NCI-H2171 (cell line): ENCODE measurements at places on chromosomes 3 and 15.

DNA sequence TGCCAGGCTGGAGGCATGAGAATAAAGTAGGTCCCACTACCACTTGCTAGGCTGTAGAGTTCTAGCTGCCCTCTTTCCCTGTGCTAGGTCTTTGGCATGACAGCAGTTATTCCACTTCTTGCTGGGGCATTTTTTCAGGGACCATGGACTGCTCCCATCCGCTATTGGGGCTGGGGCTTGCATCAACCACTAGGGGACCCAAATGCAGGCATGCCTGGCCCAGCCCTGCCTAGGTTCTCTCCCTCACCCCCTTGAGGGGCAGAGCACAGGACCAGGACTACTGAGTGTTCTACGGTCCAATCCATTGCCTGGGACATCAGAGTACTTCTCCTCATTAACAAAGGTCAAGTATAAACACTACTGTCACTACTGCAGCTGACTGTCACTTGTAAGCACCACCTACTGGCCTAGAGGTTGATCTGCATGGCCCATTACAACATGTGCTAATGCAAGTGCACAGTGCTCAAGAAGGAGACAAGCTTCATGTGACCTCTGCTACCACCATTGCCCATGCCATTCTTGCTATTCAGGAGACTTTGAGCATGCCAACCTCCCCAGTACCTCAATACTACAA lies 270.5 kb downstream of the MBNL1 start:
- no peak for DNase-seq

DNA sequence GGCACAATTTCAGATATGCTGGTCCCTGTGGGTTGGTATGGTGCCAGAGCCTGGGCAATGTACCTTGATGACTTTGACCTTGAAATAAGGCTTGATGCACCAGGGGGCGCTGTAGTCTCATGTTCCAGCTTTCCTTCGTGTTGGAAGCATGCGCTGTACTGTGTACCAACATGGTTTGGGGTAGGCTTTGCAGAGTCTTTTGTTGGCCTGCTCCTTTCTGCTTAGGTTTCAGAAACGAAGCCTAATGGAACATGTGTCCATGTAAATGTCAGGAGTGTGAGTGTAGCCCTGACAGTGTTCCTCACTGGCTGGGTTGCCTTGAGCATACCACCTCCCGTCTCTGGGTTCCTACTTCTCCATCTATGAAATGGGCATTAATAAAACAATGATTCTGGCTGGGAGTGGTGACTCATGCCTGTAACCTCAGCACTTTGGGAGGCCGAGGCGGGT lies 3.6 kb upstream of the CCR4 start:
- no peak for DNase-seq

GRCh38 chr3:72463083-72463482 lies 385.2 kb downstream of the SHQ1 start:
- DNase-seq, result no peak

- DNase-seq, result no peak
Measured at GRCh38 chr15:100247228-100248225, 94.2 kb downstream of the ADAMTS17 start.

- no peak for DNase-seq
Measured at GRCh38 chr15:38685686-38686339, 121.2 kb upstream of the RASGRP1 start.

GRCh38 chr3:69326855-69327300 lies 59.0 kb downstream of the FRMD4B start:
- no peak for DNase-seq

DNA sequence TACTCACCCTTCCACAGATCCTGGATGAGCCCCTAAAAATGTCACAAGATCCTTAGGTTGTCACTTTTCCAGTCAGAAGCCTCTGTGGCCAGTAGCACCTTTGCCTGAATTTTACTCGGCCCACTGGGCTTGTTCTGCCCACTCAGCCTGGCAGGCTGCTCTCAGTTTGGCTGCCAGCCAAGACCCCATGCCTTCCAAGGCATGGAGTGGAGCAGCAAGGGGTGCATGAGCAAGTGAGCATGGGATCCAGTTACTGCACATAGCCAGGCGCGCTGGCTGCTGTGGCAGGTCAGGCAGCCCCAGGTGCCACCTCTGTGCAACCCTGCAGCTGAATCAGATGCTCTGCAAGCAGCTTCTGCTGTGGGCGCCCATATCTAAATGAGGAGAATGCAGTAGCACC lies 79.3 kb downstream of the CGGBP1 start:
- DNase-seq, result no peak

DNA sequence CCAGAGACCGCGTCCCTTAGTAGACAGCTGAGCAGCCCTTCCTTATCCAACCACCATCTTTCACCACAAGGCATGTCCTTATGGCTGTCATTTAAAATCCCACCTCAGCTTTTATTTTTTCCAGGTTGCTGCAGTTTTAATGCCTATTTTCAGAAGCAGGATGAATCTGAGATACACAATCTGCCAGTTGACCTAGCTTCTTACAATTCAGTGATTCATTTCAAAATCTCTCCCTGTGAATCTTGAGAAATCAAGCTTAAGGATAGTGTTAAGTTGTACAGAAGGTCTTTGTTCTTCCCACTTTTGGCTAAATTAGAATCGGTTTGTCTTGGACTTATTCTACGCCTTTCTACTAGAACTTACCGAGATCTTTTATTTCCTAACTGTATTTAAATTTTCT lies 522.3 kb upstream of the CFAP20DC start:
- DNase-seq, result no peak

- DNase-seq, result peak; percentile 97
Measured at GRCh38 chr3:131082871-131083863, 56.5 kb downstream of the NEK11 start.
